IMR-90 (cell line): ENCODE measurements at places on chromosomes 1 and 21. TPM values are rescaled to one million over a fixed set of nuclear protein-coding genes. Genes with fewer than 3 reads are reported as not detected.

DNA sequence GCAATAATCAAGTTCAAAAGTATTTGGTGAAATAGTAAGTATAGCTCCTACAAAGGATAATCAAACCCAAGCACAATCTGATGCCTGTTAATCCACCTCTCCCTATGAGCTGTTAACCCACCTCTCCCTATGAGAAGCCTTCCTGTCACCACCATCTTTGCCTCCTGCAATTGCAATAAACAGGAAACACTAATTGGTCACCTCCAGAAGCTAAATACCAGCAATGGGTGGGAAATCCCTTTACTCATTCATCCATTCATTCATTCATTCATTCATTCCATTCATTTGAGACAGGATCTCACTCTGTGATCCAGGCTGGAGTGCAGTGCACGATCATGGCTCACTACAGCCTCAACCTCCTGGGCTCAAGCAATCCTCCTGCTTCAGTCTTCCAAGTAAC lies 132.8 kb downstream of the RERE start:
- DNase-seq: no peak

DNA sequence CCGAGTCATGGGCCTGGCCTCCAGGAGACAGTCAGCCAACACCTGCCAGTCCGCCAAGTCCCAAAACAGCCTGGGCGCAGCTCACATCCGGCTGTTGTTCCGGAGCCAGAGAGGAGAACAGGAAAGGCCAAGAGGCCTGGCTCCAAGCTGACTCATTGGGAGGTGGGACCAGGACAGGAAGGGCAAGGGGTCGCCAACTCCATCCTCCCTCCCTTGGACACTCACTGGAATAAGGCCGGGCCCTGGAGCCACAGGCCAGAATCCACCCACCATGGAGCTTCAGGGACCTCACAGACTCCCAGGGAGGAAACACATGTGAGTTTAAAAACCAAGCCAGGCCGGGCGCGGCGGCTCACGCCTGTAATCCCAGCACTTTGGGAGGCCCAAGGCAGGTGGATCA lies 25.1 kb upstream of the CLIC4 start:
- DNase-seq: peak; percentile 85

DNA sequence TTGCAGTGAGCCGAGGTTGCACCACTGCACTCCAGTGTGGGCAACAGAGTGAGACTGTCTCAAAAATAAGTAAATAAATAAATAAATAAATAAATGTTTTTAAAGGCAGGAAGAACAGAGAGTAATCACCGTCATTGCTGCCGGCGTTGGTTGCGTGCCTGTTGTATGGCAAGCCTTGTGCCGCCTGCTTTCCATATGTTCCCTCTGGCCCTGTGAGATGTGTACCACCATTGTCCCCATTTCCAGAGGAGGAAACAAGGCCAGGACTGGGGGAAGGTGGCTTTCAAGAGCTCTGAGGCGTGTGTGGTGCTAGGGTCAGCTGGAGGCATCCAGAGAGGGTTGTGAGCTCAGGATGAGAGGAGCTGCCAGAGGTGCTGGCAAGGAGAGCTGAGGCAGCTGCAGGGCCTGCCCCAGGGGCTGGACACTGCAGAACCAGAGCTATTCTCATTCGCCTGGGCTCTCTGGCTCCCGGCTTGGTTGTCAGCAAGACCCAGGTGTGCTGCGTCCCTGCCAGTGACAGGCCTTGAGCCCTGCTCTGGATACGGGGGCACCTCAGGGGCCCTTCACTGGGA lies 5.2 kb upstream of the MARCKSL1 start:
- no peak for DNase-seq

DNA sequence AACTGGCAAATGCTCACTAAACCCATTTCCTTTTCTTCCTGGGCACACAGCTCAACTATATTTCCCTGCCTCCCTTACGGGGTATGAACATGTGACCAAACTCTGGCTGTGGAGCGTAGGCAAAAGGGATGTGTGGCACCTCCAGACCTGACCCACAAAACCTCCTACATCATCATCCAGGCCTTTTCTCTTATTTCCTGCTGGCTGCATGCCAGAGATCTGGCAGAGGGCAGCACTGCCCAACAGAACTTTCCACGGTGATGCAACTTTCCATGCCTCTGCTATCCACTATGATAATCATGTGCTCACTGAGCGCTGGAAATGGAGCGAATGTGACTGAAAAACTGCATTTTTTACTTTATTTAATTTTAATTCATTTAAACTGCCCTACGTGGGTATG lies 99.6 kb upstream of the CACNA1E start:
- DNase-seq: no peak

GRCh38 chr1:233673261-233673946 lies 59.5 kb downstream of the KCNK1 start:
- DNase-seq: no peak

- DNase-seq: peak; percentile 45
Measured at GRCh38 chr1:167666416-167666815, 36.4 kb downstream of the RCSD1 start.

The PTP4A2 gene
- 328 and 537 TPM in 2 replicates for total RNA-seq

The HSD3B1 gene
- not detected in 2 replicates for total RNA-seq

The SLAMF7 gene
- total RNA-seq: not detected in 2 replicates

The TCHHL1 gene
- not detected in 2 replicates for total RNA-seq

The TFF2 gene
- not detected in 2 replicates for total RNA-seq

The NUDT4B gene
- 19.9 and 28.6 TPM in 2 replicates for total RNA-seq

The SMCP gene
- not detected in 2 replicates for total RNA-seq

The BRDT gene
- not detected in 2 replicates for total RNA-seq

The CFHR1 gene
- not detected in 2 replicates for total RNA-seq
